ENCODE measurements at places on chromosomes 12 and 14. TPM values are rescaled to one million over a fixed set of nuclear protein-coding genes. Genes with fewer than 3 reads are reported as not detected.
A peak's percentile ranks its signal among the peaks of the same experiment; 100 is the strongest.

PRH1 gene
- total RNA-seq: 12.0 TPM

PCNX1 gene
- 32.7 TPM for total RNA-seq

GRCh38 chr12:104286516-104287482 is 16.7 kb upstream of the EID3 start:
- no peaks in the 10 kb centered on the region for H3K27me3 ChIP-seq
- DNase-seq: peak; percentile 96
- peaks cover 12% of the 10 kb centered on the region for H3K4me1 ChIP-seq
- H3K27ac ChIP-seq: peak overlapping the region; percentile 98
- H3K36me3 ChIP-seq: peaks cover 26% of the 10 kb centered on the region
- peak overlapping the region; percentile 93 for H3K4me3 ChIP-seq

- peaks cover 4% of the 10 kb centered on the region for H3K4me1 ChIP-seq
- H3K36me3 ChIP-seq: peaks cover 23% of the 10 kb centered on the region
- H3K4me3 ChIP-seq: no peak overlapping the region
- no peaks in the 10 kb centered on the region for H3K27me3 ChIP-seq
Measured at GRCh38 chr12:56205445-56205844, 16.2 kb upstream of the SMARCC2 start.

DNA sequence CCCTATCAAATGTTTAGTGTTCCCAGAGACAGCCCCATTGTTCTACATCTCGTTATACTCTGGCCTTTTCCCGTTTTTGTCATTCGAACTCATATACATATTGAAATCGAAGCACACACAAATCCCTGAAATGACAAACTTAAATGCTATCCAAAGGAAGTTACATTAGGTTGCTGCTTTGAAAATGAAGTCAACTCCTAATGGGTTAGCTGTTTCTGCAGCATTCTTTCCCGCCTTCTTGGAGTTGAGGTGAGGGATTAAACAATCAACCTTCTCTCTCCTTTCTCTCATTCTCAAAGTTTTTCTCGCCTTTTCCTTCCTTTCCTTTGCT is 642 bp upstream of the PHC1 start:
- no peaks in the 10 kb centered on the region for H3K36me3 ChIP-seq
- H3K27ac ChIP-seq: peak overlapping the region; percentile 85
- H3K4me3 ChIP-seq: peak overlapping the region; percentile 77
- DNase-seq: no peak
- H3K4me1 ChIP-seq: peaks cover 14% of the 10 kb centered on the region

DNA sequence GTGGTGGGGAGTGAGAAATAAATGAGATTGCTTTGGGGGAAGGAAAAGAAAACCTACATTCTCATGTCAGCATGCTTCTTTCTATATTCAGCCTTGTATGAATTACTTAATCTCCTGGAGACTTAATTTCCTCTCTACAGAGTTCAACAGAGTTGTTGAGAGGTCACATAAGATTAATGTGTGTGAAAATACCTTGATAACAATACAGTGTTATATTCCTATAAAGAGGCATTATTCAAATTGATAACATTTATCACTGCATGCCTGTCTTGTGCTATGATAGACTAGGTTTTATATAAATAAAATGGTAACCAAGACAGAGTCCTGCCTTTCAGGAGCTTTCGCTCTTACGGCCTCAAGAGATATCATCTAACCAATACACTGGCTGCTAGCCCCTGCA is 9.6 kb downstream of the FLRT2 start:
- H3K4me1 ChIP-seq: no peaks in the 10 kb centered on the region
- no peak for DNase-seq
- H3K27me3 ChIP-seq: peaks cover 18% of the 10 kb centered on the region
- H3K27ac ChIP-seq: no peak overlapping the region

GRCh38 chr12:120196363-120196762 is 1.8 kb upstream of the GCN1 start:
- H3K27me3 ChIP-seq: no peaks in the 10 kb centered on the region
- H3K4me1 ChIP-seq: peaks cover 48% of the 10 kb centered on the region
- H3K4me3 ChIP-seq: peak overlapping the region; percentile 97
- peak overlapping the region; percentile 91 for H3K27ac ChIP-seq

Measured in activated CD8-positive, alpha-beta T cell treated with anti-CD3 and anti-CD28 coated beads for 36 hours (primary cell).